Coronary artery (tissue), 2 donors: ENCODE measurements at places on chromosomes 3 and 15.

DNA sequence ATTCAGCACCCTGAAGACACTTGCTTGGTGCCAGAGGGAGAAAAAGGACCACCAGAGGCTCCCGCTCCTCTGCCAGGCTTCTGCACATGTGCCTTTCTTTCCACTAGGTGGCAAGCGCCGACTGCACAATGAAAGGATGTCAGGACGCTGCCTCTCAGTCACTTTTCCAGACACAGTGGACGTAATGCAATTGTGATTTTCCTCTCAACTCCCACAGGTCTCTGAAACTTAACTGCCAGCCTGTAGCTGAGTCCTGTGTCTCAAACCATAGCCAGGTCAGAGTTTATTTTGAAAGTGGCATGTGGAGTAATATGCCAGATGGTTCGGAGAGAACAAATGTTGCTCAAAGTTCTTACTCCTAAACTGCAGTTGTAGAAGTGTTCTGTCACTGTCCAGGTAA is 162.9 kb downstream of the ITPR1 start:
- DNase-seq: peak; percentile 80

DNA sequence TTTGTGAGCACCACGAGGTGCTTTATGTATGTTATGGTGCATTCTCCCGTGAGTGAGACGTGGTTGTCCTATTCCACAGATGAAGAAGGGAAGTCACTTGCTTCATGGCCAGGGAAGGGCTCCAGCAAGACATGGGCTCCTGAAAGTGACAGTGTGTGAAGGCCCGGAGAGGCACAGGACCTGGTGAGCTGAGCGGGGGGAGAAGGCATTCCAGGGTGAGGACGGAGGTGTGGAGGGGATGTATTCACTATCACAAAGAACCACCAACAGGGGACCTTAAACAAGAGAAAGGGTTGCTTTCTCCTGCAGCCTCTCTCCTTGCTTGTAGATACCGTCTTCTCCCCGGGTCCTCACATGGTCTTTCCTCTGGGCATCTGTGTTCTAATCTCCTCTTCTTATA is 139.1 kb downstream of the FBLN2 start:
- no peak for DNase-seq

DNA sequence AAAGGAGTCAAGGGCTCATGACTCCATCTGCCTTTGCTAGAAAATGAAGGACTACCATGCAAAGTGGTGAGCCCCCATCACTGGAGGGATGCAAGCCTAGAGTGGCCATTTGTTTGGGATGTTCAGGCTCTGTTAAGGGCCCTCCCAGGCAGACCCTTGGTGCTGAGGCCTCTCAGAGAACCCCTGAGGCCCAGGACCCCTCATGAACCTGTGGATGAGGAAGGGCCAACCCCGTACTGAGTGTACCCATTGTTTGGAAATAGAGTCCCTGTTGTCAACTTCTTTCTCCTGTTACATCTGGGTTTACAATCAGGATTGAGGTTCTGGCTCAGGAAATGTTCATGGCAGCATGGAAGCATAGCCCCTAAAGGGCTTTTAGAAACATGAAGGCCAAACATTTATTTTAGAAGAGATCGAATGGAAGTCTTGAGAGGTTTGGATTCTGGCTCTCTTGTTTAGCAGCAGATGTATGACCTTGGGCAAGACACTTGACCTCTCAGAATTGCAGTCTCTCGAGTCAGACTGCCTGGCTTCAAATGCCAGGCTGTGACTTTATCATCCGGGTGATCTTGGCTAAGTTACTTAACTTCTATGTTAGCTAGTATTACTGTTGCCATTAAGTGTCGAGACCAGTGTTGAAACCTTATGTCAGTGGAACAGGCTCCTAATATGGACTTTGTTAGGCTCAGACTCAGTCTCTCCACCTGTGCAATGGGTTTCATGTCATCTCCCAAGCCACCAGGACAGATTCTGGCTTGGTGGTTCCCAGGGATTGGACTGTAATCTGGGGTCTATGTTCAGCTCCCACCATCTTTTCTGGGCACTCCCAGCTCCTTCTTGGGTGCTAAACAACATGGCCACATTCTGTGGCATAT is 12.4 kb downstream of the ITGA11 start:
- DNase-seq: peak; percentile 56

GRCh38 chr3:4375911-4376310 is 72.7 kb downstream of the SETMAR start:
- no peak for DNase-seq
